DMS 273 treated with DMSO at 0.1 percent for 48 hours (cell line): ENCODE measurements at places on chromosomes 5 and 9.

GRCh38 chr5:122077366-122078115, 518 bp downstream of the LOX start:
- DNase-seq = peak; percentile 10

GRCh38 chr5:139593716-139594319, 32.7 kb downstream of the UBE2D2 start:
- DNase-seq = no peak

GRCh38 chr5:32589416-32589815, 4.1 kb downstream of the SUB1 start:
- DNase-seq = no peak

GRCh38 chr5:7361593-7361992, 34.3 kb upstream of the ADCY2 start:
- DNase-seq = no peak

- DNase-seq = no peak
These were observed 103.2 kb downstream of the NSG2 start for GRCh38 chr5:174148721-174149120.

DNA sequence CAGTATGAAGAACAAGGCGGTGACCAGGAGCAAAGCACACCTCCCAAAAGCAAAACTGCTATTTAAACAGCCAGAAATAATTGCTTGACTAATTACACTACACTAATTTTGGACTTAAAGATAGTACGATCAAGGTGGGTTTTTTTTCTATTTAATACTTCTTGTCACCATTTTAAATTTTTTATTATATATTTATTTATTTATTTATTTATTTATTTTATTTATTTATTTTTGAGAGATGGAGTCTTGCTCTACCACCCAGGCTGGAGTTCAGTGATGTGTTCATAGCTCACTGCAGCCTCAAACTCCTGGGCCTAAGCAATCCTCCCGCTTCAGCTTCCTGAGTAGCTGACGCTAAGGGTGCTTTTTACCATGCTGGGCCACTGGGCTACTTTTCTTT, 146.2 kb upstream of the IRX1 start:
- DNase-seq = no peak
